Activated CD4-positive, alpha-beta T cell treated with anti-CD3 and anti-CD28 coated beads for 36 hours (primary cell): ENCODE measurements at places on chromosomes 7 and 10. TPM values are rescaled to one million over a fixed set of nuclear protein-coding genes. Genes with fewer than 3 reads are reported as not detected.

The FOXP2 gene
- total RNA-seq = not detected

The IDI2 gene
- total RNA-seq = not detected

The APBB1IP gene
- 66.4 TPM for total RNA-seq

The MEOX2 gene
- not detected for total RNA-seq

The ZFYVE27 gene
- total RNA-seq = 22.6 TPM

The FZD1 gene
- 0.69 TPM for total RNA-seq

The ATOH7 gene
- total RNA-seq = not detected

- H3K4me3 ChIP-seq = no peak overlapping the region
- no peaks in the 10 kb centered on the region for H3K36me3 ChIP-seq
- DNase-seq = no peak
- no peak overlapping the region for H3K27ac ChIP-seq
These were observed 799.9 kb downstream of the TNS3 start for GRCh38 chr7:46781901-46782439.

GRCh38 chr10:89159761-89160160, 47.4 kb downstream of the CH25H start:
- H3K27ac ChIP-seq = no peak overlapping the region
- H3K27me3 ChIP-seq = peaks cover 37% of the 10 kb centered on the region
- no peak overlapping the region for H3K4me3 ChIP-seq
- H3K4me1 ChIP-seq = peaks cover 25% of the 10 kb centered on the region

DNA sequence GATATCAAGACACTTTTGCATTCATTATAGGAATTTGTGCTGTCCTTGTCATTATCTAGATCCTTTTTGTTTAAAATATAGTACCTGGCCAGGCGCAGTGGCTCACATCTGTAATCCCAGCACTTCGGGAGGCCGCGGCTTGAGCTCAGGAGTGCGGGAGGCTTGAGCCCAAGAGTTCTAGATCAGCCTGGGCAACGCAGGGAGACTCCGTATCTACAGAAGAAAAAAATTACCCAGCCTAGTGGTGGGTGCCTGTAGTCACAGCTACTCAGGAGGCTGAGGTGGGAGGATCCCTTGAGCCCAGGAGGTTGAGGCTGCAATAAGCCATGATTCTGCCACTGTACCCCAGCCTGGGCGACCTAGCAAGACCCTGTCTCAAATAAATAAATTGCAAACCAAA, 621 bp upstream of the MORN4 start:
- H3K36me3 ChIP-seq = no peaks in the 10 kb centered on the region
- H3K4me1 ChIP-seq = peaks cover 16% of the 10 kb centered on the region
- peak overlapping the region; percentile 85 for H3K4me3 ChIP-seq
- peak; percentile 38 for DNase-seq

- peak overlapping the region; percentile 94 for H3K27ac ChIP-seq
- peak overlapping the region; percentile 71 for H3K4me3 ChIP-seq
- H3K27me3 ChIP-seq = no peaks in the 10 kb centered on the region
- peak; percentile 98 for DNase-seq
- no peaks in the 10 kb centered on the region for H3K36me3 ChIP-seq
These were observed 9.7 kb upstream of the ZFAND2A start for GRCh38 chr7:1169409-1170368.

GRCh38 chr7:80284855-80285254, 150.2 kb downstream of the GNAI1 start:
- no peak overlapping the region for H3K4me3 ChIP-seq
- DNase-seq = no peak
- no peaks in the 10 kb centered on the region for H3K36me3 ChIP-seq
- no peaks in the 10 kb centered on the region for H3K4me1 ChIP-seq

GRCh38 chr7:96075510-96076349, 246.2 kb downstream of the SLC25A13 start:
- peaks cover 8% of the 10 kb centered on the region for H3K4me1 ChIP-seq
- H3K27me3 ChIP-seq = peaks cover 34% of the 10 kb centered on the region
- no peaks in the 10 kb centered on the region for H3K36me3 ChIP-seq
- H3K4me3 ChIP-seq = peak overlapping the region; percentile 69
- no peak overlapping the region for H3K27ac ChIP-seq

DNA sequence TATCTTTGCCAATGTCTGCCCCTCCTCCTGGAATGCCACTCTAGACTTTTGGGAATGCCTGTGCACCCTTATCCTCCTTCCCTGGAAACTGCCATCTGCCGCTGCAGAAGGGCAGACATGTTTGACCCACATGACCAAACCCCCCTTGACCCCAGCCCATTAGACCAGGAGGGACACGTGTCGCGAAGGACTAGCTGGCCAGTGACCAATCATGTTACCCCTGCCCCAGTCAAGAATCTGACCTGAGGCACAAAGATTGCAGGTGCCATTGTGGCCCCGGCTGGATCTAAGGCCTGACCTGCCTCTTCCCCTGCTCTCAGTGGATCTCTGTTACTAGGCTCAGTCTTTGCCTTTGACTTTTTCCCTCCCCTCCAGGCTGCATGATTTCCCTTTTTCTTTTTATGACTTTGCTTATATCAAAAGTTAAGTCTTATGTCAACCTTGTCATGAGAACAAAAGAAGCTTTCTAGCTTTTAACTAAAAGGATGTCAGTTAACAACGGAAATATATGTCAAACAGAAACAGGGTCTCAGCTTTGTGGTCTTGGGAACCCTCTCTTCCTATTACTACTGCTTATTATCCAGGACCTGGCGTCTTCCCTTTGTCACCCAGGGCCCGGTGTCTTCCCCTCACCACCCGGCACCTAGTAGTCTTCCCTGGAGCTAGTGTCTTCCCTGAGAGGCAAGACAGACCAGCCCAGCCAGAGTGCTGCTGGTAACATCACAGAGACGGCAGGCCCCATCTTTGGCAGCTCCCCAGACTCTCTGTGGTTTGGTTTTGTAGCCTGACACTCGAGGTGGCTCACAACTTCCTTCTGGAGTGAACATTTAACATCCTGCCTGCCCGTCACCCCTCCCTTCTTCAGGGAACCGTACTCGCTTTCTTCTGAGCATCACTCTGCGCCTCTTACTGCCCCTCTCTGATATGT, 24.4 kb upstream of the PPIF start:
- peaks cover 70% of the 10 kb centered on the region for H3K4me1 ChIP-seq
- H3K27me3 ChIP-seq = no peaks in the 10 kb centered on the region
- DNase-seq = peak; percentile 91
- H3K4me3 ChIP-seq = peak overlapping the region; percentile 46
- H3K36me3 ChIP-seq = peaks cover 2% of the 10 kb centered on the region

DNA sequence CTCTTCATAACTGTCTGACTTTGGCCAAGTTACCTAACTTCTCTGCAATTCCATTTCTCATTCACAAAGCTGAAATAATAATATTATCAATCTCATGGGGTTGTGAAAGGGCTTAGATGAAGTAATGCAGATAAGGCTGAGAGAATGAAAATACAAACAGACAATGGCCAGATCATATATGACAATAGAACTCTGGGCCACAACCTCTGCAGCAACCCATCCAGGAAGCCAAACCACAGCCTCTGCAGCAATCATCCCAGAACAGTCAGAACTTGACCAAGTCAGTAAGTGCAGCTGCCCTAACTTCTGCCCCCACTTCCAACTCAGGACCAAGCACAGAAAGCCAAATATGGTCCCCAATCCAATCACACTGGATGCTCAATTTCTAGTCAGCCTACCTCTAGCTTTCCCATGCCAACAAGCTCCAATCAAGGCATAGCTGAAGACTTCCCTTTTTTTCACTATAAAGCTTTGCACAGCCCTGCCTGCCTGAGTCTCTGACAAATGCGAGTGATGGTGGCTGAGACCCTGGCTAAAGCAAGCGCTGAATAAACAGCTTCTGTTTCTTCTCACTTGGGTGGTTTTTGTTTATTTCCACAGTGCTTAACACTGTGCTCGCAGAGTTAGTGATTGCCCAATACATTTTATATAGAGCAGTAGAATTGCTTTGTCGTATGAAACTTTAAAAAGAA, 34.8 kb upstream of the TNPO3 start:
- no peaks in the 10 kb centered on the region for H3K27me3 ChIP-seq
- no peaks in the 10 kb centered on the region for H3K36me3 ChIP-seq
- no peak overlapping the region for H3K27ac ChIP-seq
- H3K4me1 ChIP-seq = peaks cover 10% of the 10 kb centered on the region
- H3K4me3 ChIP-seq = no peak overlapping the region

GRCh38 chr7:128934361-128935341, 3.1 kb upstream of the IRF5 start:
- no peak for DNase-seq
- peaks cover 30% of the 10 kb centered on the region for H3K4me1 ChIP-seq
- H3K27me3 ChIP-seq = peaks cover 12% of the 10 kb centered on the region
- no peak overlapping the region for H3K4me3 ChIP-seq

DNA sequence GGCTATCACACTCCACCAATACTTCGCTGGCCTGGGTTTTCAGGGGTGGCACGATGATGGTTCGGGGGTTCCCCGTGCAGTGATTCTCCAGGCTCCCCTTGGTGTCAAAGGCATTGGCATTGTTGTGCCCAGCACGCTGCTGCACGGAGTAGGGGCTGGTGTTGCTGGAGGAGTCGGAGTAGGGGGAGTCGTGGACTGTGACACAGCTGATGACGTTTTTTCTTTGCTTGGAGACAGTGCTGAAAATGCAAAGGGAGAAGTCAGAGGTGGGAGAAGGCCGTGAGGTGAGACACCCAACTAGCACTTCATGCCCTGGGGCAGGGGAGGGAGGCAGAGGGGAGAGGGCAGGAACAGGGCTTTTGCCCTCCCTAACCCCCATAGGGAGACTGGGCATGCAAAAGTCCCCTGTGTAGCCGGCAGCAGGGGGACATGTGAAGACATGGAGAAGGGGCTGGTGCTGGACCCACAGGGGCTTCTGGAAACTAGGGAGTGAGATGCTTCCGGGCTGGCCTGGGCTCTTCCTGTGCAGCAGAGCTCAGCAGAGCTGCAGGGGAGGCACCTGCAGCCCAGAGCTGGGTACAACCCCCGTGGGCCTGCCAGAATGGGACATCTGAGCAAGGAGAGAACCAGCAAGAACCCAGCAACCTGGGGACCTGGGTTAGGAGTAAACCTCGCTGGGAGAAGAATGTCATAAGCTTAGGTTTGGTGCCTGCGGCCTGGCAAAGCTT, 60.5 kb downstream of the CLEC2L start:
- no peak for DNase-seq
- H3K36me3 ChIP-seq = peaks cover 13% of the 10 kb centered on the region
- no peak overlapping the region for H3K4me3 ChIP-seq
- H3K27me3 ChIP-seq = no peaks in the 10 kb centered on the region

DNA sequence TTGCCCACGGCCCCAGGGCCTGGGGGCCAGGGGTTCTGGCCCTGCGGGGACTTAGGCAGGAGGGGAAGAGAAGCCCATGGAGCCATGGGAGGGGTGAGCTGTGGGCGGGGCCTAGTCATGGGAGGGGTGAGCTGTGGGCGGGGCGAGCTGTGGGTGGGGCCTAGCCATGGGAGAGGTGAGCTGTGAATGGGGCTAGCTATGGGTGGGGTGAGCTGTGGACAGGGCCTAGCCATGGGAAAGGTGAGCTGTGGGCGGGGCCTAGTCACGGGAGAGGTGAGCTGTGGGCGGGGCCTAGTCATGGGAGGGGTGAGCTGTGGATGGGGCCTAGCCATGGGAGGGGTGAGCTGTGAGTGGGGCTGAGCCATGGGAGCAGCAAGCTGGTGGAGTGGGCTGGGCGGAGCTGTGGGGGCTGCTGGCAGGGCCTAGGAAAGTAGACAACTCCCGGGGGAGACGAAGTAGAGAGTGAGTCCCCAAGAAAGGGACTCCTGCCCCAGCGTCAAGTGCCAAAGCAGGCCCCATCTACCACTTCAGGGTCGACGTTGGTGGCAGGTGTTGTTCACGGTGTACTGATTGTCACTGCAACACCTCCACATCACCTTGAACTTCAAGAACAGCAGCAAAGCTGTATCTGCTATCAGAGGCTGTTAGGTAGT, 19.2 kb upstream of the TTYH3 start:
- no peaks in the 10 kb centered on the region for H3K36me3 ChIP-seq
- DNase-seq = peak; percentile 30
- H3K27ac ChIP-seq = no peak overlapping the region
- H3K4me3 ChIP-seq = no peak overlapping the region
- H3K27me3 ChIP-seq = no peaks in the 10 kb centered on the region

GRCh38 chr7:98840096-98840495, 29.7 kb downstream of the TMEM130 start:
- H3K27me3 ChIP-seq = peaks cover 10% of the 10 kb centered on the region
- no peaks in the 10 kb centered on the region for H3K4me1 ChIP-seq
- no peak overlapping the region for H3K27ac ChIP-seq
- DNase-seq = no peak

DNA sequence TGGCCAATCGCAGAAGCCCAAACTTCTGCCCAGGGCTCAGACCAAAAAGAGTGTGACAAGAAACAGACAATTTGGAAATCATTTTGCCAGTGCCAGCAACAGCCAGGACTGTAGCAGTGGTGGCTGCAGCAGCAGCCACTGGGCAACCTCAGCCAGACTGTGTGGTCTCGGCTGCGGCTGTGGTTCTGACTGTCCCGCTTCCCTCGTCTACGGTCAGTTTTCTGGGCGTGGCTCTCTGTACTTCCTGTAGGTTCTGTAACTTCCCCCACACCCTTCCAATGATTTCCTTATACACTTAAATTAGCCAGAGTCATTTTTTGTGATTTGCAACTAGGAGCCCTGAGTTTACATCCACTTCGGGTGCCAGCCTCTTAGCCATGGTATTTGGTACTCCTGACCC, 39.9 kb downstream of the CYTH3 start:
- no peaks in the 10 kb centered on the region for H3K36me3 ChIP-seq
- H3K4me3 ChIP-seq = no peak overlapping the region
- H3K27me3 ChIP-seq = peaks cover 21% of the 10 kb centered on the region
- no peak for DNase-seq
- peaks cover 26% of the 10 kb centered on the region for H3K4me1 ChIP-seq
- no peak overlapping the region for H3K27ac ChIP-seq

DNA sequence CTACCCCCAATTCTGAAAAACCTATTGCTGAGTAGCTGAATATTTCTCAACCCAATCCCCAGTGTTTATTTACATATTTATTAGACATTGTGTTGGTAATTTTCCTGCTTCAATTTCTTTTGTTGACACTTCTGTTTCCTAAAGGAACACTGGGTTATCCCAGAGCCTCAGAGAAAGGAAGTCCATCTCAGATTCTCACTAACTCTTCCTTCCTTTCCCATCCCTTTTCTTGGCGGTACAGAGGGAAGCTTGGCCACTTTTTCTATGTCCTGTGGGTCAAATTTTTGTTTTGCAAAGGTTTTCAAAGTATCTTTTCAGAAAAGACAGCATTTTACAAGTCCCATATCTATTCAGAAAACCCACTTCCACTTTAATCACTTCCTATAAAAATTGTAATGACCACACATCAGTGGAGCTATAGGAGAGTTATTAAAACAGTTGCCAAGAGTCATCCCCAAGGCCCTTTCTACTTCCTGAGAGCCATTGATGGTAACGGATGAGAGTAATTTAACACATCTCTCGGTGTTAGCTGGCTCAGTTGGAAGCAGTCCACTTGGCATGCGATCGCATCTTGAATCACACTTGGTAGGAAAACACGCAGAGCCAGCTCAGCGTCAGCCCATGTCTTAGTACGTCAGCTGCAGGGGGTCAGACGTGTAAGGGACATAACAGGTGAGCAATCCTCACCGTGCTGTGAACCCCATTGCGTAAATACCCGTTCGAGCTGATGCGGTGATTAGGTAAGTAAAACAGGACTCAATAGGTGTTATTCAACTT, 231.1 kb upstream of the ADARB2 start:
- no peaks in the 10 kb centered on the region for H3K27me3 ChIP-seq
- no peaks in the 10 kb centered on the region for H3K4me1 ChIP-seq
- peaks cover 2% of the 10 kb centered on the region for H3K36me3 ChIP-seq
- H3K4me3 ChIP-seq = no peak overlapping the region
